Naive B cell (primary cell): ENCODE measurements at places on chromosomes 1 and 21. TPM values are rescaled to one million over a fixed set of nuclear protein-coding genes. Genes with fewer than 3 reads are reported as not detected.

Gene PLA2G2C
- not detected for polyA plus RNA-seq

Gene RBP7
- not detected for polyA plus RNA-seq

- DNase-seq, result no peak
Measured at GRCh38 chr1:164759144-164759920, 200.3 kb downstream of the PBX1 start.

Gene SPTA1
- 0.15 TPM for polyA plus RNA-seq
